ENCODE measurements at places on chromosomes 2 and 18.

DNA sequence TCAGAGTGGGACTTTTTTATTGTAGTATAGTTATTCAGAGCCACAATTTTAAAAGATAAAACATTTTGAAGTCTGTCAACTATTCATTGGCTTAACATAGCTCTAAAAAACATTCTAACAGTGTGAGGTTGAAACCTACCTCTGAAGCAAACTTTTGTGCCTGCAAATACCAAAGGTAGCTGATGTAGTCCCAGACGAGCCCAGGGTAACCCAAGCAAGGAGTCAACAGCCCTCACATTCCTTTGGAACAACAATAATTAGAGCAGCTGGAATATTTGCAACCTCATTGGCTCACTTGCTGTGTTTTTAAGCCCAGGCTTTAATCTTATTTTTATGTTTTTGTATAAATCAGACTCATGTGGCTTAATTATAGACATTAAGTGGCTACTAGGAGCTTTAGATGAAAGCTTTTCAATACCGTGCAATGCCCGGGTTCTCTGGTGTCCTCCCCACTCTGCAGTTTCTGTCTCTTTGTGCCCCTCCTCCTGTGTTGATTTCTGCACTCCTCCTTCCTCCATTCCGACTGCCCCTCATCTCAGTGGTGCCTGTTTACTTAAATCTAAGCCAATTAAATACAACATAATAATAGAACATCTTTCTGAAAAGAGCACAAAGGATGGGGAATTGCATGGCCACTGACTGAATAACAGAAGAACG is 157.9 kb upstream of the UNC80 start:
- DNase-seq: no peak

- no peak for DNase-seq
Measured at GRCh38 chr2:186913870-186914269, 64.9 kb upstream of the ZSWIM2 start.

DNA sequence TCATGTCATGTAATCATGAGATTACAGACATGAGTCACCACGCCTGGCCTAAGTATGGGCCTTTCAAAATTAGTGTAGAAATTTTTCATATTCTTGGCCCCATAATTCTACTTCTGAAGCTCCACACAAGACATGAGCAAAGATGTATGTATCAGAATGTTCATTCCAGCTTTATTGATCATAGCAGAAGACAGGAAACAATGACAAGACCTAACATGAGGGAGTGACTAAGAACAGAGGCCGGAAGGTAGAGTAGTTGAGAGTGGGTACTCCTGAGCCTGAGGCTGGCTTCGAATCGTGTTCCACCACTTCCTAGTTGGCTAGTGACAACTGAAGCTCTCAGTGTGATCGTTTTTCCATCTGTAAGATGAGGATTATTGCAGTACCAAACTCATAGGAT is 89.3 kb downstream of the ARMC9 start:
- no peak for DNase-seq

DNA sequence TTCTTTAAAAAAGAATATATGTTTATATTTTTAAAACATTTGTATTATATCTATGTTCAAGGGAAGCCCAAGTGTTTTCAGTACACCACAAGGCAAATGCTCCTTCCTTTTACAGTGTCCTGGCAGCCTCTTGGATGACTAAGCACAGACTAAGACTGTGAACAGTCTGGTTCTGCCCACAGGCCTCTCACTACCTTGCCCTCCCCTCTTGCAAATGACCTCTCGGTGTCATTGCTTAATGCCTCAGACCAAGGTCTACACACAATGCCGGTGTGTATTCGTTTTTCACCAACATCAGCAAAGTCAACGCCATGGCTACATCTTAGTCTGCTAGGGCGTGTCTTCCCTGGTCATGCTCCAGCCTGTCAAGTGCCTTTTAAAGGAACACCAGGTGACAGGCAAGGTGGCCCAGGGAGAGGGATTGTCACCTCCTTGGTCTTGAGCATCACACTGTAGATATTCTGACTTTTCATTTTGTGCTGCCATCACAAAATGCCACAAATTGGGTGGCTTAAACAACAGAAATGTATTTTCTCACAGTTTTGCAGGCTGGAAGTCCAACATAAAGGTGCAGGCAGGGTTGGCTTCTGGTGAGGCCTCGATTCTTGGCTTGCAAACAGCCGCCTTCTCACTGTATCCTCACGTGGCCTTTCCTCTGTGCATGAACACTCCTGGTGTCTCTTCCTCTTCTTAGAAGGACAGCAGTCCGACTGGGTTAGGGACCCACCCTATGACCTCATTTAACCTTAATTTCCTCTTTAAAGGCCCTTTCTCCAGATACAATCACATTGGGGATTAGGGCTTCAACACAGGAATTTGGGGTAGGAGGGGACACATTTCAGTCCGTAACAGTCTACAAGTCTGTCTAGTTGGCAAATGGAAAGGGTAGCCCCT is 266.5 kb downstream of the KLHL29 start:
- no peak for DNase-seq

- DNase-seq: no peak
Measured at GRCh38 chr18:38466426-38466825, 900.8 kb upstream of the CELF4 start.

DNA sequence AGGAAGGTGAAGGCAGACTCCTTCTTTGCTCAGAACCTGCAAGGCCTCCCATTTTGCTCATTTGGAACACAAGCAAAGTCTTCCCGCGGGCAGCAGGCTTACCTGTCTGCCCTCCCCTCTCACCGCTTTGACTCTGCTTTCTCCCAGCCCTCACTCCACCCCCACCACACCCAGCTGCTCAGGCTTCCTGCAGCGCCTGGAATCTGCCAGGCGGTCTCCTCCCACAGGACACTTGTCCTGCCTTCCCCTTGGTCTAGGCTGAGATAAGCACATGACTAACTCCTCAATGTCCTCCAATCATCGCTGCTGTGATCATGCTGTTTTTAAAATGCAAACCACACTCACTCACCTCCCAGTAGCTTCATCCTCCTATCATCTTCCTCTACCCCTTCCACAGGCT is 430.0 kb downstream of the ZNF516 start:
- DNase-seq: no peak

GRCh38 chr2:60317844-60318243 is 235.6 kb downstream of the BCL11A start:
- no peak for DNase-seq

DNA sequence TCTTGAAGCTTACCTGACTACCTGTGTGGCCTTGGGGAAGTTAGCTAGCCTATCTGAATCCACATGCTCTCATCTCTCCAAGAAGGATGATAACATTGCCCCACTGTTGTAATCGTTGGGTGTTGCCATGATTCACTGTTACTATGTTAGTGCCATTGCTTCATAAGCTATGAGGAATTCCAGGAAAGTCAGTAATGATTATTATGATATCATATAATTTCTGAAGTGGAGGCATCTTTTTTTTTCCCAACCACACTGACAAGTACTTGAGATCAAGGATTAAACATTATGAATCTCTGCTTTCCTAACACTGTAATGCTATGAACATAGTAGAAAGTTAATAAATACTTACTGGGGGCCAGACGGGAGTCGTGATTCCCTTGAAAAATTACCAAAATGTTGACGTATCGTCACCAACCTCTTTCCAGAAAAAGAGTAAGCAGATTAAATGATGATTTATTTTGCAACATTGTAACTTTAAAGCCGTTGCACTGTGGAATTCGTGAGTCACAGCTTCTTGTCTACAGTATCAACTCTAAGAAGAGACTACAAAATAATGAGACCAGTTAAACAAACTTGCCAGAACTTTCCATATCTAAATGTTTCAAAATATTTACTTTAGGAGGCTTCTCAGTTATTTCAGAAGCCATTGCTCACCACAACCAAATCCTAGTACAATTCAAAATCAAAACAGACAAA is 459.9 kb downstream of the PIK3C3 start:
- DNase-seq: no peak

- no peak for DNase-seq
Measured at GRCh38 chr2:113133704-113134598, 6.6 kb downstream of the IL1RN start.

DNA sequence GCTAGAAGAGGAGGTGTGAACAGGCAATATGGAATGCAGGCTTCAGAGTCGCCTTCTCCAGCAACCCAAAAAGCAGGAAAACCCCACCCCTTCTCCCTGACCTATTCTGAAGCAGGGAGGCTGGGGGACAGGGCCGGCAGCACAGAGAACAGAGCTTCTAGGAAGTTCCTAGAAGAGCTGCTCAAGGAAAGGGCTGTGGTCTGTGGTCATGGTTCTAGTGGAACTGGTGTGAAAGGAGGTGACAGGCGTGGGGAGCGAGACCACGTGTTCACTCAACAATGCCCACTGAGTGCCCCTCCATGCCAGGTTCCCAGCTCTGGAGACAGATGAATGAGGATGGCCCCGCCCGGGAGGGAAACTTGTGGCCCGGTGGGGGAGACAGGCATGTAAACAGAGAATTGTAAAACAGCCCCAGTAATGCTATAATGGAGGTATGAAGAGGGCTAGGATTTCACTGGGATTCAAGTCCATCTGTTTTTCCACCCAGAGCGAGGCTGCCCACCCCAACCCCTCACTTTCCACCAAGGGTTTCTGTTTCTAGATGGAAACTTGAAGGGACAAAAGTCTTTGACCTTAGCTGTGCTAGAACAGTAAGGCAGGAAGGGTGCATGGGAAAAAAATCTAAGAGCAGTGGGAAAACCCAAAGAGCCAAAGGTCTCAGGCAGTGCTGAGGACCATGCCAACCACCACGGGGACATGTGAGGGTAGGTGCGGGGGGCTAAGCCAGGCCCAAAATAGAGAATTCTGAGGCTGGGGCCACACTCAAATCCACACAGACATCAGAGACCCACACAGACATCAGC is 71.8 kb downstream of the TNS1 start:
- DNase-seq: no peak

- DNase-seq: no peak
Measured at GRCh38 chr2:69340101-69340775, 46.8 kb downstream of the GFPT1 start.

DNA sequence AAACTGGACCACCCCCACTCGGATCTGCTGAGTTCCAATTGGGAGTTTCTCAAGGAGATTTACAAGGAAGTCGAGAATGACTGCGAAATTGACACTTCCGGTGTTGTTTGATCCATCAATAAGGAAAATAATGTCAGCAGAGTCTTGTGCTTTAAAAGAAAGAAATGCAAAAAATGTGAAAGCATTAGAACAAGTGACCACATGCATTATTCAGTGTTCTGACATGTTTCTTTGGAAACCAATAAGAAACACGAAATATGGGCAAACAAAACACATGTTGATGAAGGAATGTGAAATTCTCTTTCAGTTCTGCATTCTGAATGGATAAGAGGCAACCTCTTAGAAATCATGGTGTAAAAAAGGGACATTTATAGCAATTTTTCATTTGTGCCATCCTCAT is 25.9 kb downstream of the COL6A3 start:
- DNase-seq: no peak

DNA sequence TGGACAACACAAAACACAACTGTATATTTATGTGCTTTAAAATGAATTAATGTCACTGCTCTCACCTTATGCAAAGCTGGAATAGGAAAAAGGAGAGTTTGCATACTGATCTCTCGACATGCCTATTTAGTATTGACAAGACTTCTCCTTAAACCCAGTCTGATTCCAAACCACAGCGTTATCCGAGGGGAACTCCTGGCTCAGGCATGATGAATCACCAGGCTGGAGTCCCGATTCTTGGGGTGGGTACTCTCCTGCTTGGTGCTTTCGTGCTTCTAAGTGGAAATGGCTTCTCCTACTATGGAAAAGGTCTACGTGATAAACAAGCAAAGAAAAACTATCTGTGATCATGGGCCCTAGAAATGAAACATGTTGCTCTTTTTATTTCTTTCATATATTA is 88.9 kb upstream of the SLC35G4 start:
- no peak for DNase-seq

DNA sequence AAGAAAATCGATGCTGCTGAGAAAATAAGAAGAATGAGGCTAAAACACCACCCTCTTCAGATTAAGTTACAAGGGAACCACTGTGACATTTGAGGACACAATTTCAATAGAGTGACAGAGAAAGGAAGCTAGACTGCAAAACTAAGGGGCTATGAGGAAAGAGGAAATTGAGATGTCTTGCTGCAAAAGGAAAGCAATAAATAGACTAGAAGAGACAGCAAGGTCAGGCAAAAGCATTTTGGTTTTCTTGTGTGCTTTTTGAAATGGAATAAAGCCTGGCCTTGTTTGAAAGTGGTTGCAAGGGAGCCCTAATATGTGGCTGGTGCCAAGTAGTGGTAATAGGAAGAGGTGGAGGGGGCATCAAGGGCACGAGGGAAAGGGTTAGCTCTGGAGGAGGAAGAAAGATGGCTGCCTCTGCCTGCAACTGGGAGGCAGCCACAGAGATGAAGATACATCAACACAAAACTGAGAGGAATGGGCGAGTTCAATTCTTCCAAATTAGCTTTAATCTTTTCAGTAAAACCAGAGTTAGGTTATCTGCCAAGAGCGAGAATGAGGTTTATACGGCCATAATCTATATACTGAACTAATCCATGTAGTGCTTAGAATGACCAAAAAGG is 1.2 kb upstream of the MRO start:
- no peak for DNase-seq

- no peak for DNase-seq
Measured at GRCh38 chr2:95574506-95574905, 17.3 kb upstream of the TRIM43 start.

DNA sequence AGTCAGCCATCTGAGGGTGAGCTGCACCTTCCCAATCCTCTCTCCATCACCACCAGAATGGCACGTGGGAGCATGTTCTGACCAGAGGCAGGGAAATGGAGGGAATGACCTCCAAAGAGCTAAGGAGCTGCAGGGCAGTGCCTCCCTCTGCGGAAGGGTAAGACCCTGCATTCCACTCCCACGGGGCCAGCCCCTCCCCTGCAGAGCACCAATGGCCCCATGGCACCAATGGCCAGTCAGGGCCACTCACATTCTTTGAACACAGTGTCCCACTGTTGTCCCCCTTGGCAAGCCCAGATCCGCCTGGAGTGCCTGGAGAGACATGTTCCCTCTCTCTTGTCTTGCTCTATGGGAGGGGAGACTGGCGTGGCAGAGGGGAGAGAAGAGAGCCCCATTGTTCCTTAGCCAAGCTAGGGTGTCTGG is 164.4 kb downstream of the TNS1 start:
- DNase-seq: no peak

GRCh38 chr2:218407717-218408116 is 8.0 kb downstream of the CTDSP1 start:
- no peak for DNase-seq

- no peak for DNase-seq
Measured at GRCh38 chr2:126849991-126850535, 48.6 kb upstream of the TEX51 start.

DNA sequence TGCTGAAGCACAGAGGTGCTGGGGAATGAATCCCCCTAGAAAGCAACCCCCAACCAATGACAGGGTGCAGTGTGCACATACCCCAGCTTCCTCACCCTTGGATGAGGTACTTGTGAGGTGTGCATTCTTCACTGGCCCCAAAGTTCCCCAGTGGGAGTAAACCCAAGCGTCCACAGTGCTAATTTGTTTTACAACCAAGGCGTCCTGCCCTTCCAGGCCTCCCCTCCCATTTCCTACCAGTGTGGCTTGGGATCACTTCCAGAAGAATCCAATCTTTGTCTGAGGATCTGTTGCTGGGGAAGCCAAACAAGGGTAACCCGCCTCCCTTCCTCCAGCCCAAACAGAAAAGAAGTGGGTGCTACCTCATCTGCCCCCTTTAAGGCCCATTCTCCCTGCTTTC is 40.3 kb upstream of the TEX51 start:
- no peak for DNase-seq

GRCh38 chr2:106575955-106576354 is 88.8 kb downstream of the CD8B2 start:
- DNase-seq: no peak

- no peak for DNase-seq
Measured at GRCh38 chr18:35278969-35279368, 11.1 kb downstream of the ZSCAN30 start.

All from stimulated activated CD8-positive, alpha-beta memory T cell treated with anti-CD3 and anti-CD28 coated beads, Interleukin-7, amount 100 ng/mL, for 1 hour (primary cell).